ENCODE measurements at places on chromosomes 2 and 18.
A peak's percentile ranks its signal among the peaks of the same experiment; 100 is the strongest.

- DNase-seq = no peak
These were observed 189.7 kb downstream of the SP3 start for GRCh38 chr2:173775440-173775839.

- no peak for DNase-seq
These were observed 162.9 kb downstream of the TRIB2 start for GRCh38 chr2:12879649-12880048.

GRCh38 chr2:150046810-150047209 is 440.7 kb downstream of the RND3 start:
- peak; percentile 10 for DNase-seq

DNA sequence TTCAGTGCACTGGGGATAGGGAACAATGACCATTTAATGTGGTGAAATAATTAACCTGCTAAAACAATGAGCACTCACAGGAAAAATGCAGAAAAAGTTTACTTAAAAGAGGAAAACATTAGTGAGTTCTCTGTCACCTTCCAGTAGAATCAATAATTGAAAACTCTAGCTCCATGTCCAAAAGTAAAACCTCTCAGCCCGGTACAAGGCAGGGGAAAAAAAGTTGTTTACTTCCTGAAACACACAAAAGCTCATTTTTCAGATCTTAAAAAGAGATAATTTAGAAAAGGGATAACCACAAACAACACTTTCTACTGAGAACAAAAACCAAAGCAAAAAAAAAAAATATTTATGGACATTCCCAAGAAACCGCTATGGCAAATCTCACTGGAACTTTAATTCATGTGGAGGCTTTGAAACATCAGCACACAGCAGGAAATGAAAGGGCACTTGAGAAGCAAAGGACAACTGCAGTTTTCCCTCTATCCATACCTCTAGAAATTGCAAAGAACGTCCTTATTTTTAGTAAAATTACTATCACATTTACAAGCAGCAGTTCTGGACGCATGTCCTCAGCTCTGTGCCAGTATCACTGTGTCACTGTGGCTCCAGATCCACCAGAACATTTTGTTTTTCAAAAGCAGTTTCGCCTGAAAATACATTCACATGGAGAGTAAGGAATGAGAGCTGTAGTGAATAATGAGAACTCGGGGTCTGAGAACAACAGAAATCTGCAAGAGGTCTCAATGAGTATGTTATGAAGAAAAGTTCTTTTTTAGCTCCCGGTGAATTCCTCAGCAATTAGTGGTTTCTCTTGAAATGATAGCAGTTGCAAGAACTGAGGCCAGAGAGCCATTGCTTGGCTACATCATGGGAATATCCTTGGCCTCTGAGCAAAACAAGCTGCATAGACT is 44.7 kb upstream of the DNAH7 start:
- DNase-seq = peak; percentile 75

- no peak for DNase-seq
These were observed 7.2 kb upstream of the TMEM37 start for GRCh38 chr2:119424284-119425118.

GRCh38 chr2:189076572-189076971 is 102.4 kb downstream of the COL3A1 start:
- peak; percentile 35 for DNase-seq

DNA sequence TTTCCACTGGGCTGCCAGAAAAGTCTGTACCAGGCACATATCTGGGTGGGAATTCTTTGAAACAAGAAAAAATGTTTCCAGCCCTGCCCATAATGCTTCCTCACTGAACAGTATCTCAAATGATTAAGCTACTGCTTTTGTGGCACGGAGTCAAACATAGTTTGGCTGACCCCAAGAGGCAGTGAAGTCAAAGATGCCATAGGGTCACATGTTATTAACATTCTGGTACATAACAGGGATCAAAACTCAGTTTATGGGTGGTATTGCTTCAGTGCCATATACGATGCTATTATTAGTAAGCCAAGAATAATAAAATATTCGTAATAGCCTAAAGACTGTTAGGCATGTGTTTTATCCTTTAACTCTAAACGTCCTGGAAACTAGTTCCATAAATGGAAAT is 112.4 kb downstream of the FEZ2 start:
- DNase-seq = peak; percentile 96

DNA sequence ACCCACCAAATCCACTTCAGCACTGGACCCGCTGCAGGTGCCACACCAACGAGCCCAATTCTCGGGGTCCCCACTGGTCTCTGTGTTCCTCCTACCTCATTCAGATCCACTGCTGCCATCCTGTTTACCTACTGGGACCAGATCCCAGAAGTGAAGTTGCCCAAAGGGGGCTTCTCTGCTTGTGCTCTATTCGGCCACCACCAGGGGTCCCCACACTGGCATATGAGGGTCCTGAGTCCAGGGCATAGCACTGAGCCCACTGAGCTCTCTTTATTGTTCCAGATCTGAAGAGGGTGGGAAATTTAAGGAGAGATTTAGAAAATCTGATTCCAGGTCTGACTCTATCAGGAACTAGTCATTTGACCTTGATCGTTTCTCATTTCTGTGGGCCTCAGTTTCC is 2.4 kb downstream of the GPR45 start:
- DNase-seq = no peak

- DNase-seq = no peak
These were observed 36.9 kb downstream of the HJURP start for GRCh38 chr2:233817361-233817911.

DNA sequence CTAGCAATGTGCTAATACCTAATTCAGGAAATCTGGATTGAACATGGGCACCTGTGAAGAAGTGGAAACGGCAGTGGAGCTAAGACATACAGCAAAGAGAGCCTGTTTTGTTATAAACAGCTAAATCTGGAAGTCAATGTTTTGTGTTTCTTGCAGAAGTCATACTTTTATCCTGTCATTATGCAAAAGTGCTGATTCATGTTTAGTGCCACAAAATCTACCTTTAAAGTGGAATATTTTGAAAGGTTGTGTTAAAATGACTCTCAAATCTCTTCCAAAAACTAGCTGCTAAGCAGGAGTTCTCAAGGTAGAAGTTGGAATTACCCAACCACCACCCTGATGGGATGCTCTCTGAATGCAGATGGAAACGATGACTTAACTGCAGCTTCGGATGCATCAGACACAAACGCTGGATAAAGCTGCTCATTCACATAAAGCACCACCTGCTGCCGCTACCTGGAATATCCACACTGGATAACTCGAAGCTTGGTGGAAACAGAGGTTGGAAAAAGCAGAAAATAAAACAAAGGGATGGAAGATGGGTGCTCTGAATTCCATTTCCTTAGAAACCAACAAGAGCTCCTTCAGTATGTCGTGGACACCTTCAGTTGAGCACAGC is 132.6 kb upstream of the ZNF236 start:
- no peak for DNase-seq

DNA sequence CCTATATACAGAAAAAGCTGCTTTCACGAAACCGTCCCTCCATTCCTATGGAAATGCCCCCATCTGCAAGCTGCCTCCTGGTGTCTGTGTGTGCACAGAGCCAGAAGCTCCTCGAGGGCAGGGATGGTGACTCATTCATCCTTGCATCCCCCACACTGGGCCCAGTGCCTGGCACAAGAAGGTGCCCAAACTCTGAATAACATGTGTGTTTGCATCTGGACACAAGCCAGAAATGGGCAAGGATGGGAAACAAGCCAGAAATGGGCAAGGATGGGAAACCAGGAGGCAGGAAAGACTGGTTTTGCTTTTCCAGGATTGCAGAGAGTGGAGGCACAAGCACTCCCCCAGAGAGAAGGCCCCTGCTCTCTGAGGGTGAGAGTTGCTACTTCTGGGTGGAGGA is 313.9 kb downstream of the CELF4 start:
- no peak for DNase-seq

- DNase-seq = peak; percentile 60
These were observed 68.9 kb upstream of the STPG4 start for GRCh38 chr2:47223980-47224379.

GRCh38 chr18:13217466-13217961 is 1.0 kb upstream of the LDLRAD4 start:
- DNase-seq = peak; percentile 38

- no peak for DNase-seq
These were observed 3.9 kb downstream of the CTLA4 start for GRCh38 chr2:203871371-203871983.

GRCh38 chr2:101714118-101714517 is 16.6 kb downstream of the MAP4K4 start:
- DNase-seq = no peak

DNA sequence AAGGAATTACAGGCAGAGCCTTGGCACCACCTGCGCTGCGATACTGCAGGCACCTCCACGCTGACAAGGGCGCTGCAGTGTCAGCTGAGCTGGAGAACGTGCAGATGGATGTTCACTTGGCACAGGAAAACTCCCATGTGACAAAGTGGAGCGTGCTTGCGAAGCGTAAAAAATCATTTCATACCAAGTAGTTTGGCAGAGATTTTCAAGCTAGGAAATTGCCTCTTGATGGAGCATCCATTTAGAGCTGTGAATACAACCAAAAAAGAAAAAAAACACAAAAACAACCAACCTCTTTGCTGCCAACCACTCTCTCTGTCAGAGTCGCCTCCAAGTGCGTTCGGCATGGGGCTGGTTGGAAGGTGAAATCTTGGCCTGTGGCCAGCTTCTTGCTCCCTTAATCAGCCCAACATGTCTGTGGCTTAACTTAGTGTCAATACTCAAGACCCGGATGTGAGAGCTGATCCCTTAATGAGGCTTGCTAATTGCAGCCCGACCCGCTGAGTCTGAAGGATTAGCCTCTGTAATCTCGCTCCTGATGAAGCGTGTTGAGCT is 38.1 kb downstream of the ACOXL start:
- no peak for DNase-seq

- peak; percentile 5 for DNase-seq
These were observed 1027.7 kb downstream of the TMEM182 start for GRCh38 chr2:103789381-103790095.

GRCh38 chr2:67186326-67186725 is 210.8 kb upstream of the ETAA1 start:
- no peak for DNase-seq

DNA sequence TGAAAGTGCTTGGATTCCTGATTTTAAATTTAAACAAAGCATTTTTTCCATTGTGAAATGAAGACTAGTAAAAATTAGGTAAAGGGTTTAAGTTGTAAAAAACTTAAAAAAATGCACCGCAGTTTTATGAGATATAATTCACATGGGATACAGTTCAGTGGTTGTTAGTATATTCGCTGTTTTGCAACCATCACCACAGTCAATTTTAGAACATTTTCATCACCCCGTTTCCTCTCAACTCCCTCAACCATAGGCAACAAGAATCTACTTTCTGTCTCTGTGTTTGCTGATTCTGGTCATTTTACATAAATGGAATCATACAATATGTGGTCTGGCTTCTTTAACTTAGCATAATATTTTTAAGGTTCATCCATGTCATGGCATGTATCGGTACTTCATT is 4.0 kb downstream of the DGKD start:
- DNase-seq = no peak

GRCh38 chr2:217362710-217363109 is 502.8 kb upstream of the TNP1 start:
- no peak for DNase-seq

GRCh38 chr2:61639721-61640120 is 101.6 kb upstream of the XPO1 start:
- DNase-seq = no peak

DNA sequence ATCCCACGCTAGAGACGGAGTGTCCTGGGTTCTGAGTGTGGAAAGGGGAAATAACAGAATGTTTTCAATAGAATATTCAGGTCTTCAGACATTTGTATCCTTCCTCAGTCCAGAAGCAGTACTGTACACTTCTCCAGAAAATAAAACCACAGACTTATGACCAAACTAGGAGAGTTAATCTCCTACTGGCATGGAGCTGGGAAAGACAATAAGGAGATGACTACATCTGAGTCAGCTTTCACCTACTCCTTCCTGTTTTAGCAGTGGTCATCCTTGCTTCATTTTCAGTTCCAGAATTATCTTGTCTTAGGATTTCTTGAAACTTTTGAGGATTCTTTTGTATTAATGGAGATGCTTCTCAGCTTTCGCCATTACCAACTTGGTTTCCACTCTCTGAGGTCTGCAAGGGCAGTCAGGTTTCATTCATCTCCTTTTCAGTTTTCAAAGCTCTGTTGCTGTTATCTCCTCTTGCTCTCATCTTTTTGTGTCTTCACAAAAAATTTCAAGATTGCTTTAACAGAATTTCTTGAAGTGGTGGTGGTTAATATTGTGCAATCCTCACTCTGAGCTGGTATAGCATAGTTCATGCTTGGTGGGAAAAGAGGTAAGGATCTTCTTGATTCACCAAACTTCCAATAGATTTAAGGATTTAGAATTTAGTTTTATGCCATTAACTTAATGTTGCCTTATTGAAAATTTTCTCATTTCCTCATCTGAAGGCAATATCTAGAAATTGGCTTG is 23.7 kb upstream of the NR4A2 start:
- peak; percentile 60 for DNase-seq

DNA sequence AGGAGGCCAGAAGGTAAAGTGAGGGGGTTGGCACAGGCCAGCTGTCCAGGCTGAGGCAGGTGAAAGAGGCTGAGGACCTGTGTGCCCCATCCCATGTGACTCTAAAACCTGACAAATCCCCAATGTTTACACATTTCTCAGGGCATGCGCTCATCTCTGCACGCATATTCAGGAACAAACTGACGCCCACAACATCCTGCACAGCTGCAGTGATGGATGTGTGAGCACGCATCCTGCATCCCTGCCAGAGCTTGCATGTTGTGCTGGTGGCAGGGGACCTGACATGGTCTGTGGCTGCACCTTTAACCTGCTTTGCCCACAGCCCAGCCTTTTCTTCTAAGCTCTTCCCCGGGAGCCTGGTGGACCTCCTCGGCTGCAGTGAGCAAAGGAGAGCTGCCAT is 83.1 kb downstream of the FBXO15 start:
- DNase-seq = no peak

- peak; percentile 23 for DNase-seq
These were observed 5.1 kb downstream of the DGUOK start for GRCh38 chr2:73931531-73932500.

DNA sequence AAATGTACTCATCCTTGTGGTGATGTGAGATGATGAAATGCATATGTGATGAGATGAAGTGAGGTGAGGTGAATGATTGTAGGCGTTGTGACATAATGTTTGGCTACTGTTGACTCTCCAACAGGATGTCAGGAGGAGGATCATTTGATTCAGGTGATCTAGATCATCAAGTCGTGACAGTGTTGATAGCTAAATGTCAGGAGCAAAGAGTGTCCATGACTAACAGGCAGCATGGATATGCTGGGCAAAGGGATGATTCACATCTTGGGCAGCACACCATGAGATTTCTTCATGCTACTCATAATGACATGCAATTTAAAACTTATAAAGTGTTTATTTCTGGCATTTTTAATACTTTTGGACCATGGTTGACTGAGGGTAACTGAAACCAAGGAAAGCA is 40.2 kb upstream of the UBXN4 start:
- DNase-seq = peak; percentile 33

DNA sequence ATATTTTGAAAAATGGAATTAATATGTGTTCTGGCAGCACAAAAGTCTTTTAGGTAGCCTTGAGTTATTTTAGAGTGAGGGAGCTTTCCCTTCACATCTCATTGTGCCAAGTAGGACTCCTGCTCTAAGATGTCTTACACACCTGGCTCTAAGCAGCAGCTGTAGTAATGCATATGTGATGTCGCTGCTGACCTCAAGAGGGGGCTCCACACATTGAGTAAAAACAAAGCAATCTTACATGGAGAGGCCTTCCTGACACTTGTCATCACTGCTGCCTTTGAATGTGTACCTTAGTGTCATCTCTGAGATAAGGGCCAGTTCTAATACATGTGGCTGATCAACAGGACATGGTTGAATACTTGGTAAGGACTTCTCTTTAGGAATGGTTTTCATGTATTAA is 75.8 kb downstream of the ACTR3 start:
- no peak for DNase-seq
